Frontal cortex (tissue), 4 donors: ENCODE measurements at places on chromosomes 2 and 18.

GRCh38 chr2:74387346-74387745 is 7.2 kb upstream of the DCTN1 start:
- DNase-seq = no peak

DNA sequence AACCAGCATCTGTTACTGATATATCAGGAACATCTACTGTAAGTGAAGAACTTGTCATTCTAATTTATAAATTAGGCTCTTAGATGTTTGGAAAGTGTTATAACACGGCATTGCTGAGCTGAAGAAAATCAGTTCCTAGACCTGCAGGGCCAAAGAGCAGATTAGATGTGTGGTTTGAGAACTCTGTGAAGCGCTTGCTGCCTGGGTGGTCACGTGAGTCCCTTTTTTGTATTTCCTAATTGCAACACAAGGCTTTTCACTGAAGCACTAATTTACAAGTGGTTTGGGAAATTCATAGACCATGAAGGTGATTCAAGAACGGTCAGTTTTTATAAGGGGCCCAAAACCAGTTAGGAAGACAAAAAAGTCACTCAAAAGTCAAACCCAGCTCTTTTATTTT is 106.9 kb upstream of the SP3 start:
- DNase-seq = no peak

DNA sequence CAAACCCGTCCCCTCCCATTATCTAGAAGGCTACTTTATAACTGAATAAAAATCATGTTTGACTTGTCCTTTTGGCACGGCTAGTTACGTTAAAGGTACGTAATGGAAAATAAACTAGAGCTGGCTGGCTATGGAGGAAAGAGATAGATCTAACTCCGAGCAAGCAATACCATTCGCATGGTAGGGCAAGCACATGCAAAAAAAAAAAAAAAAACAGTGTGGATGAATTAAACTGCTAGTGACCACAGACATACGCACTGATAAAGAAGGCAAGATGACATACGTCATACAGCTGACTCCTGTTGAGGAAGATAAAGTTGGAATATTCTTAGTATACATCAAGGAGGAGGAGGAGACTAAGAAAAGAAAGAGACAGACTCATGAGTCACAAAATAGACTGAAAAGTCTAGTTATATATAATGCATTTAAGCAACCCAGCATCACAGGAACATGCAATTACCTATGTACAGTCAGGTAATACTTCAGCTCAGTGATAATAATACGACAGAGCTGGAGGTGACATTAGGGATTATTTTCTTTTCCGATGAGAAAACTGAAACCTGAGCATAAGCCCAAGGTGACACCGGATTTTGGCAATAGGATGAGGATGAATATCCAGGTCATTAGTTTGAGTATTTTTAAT is 37.9 kb upstream of the NARS1 start:
- DNase-seq = no peak

GRCh38 chr2:2657121-2657962 is 326.3 kb upstream of the MYT1L start:
- DNase-seq = no peak

GRCh38 chr18:50726960-50727589 is 92.7 kb downstream of the MRO start:
- DNase-seq = no peak

DNA sequence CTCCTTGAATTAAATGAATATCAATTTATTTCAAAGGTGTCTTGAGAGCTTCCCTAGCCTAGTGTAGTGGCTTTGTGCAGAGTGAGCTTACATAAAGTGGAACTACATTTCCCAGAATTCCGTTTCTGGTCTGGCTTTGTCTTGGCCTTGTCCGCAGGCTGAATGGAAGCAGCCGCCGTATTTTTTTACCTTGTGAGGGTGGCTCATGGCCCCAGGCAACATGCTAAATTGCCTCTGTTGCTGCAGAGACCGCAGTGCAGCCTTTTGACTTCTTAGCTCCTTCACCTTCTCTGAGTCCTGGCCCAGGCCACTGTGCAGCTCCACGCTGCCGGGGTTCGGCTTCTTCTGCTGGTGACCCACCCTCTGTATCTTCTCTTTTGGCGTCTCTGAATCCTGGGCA is 114.8 kb upstream of the SLC38A11 start:
- no peak for DNase-seq

GRCh38 chr2:36834731-36835524 is 131.4 kb downstream of the STRN start:
- DNase-seq = no peak

DNA sequence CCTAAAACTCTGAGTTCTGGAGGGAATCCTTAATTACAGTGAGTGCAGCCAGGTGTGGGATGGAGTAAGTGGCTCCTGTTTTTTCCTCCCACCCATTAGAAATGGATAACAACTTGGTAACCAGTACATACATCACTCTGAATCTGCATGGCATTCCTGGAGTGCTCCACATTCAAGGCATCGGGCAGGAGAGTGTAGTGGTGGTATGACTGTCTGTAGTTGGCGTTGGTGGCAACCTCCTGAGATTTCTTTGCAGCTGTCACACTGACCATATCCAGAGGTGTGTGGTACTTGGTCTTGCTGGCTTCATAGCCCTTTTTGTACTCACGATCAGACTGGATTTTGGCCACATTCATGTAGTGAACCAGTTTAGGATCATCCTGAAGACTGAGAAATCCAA is 68.3 kb downstream of the NEB start:
- DNase-seq = no peak

DNA sequence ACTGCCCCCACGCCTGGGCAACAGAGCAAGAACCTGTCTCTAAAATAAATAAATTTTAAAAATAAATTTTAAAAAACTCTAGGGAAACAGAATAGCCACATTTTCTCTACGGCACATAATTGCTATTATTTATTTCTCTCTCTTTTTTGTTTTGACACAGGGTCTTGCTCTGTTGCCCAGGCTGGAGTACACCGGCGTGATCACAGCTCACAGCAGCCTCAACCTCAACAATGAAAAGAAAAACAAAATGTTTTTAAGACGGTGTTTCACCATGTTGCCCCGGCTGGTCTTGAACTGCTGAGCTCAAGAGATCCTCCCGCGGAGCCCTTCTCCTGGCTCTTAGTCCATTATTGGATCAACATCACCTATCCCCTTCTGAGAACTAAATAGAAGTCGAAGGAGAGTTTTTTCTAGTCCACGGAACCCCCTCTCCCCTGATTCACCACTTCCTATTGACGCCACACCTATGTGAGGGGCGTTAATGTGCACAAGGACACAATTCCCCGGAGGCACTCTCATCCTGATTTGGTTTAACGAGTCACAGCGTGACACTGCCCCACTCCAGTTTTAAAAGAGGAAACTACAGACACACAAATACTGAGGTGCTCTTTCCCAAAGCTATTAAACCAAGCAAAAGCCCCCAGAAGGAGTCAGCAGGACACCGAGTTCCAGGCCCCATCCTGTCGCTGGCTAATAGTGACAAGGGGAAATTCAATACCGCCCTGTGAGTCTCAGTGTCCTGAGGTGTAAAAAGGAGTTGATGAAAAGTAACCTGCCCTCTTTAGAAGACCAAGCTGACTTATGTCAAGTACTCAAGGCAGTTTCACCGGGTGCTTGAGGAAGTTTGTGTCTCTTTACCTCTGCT is 1.1 kb downstream of the NPC1 start:
- no peak for DNase-seq

DNA sequence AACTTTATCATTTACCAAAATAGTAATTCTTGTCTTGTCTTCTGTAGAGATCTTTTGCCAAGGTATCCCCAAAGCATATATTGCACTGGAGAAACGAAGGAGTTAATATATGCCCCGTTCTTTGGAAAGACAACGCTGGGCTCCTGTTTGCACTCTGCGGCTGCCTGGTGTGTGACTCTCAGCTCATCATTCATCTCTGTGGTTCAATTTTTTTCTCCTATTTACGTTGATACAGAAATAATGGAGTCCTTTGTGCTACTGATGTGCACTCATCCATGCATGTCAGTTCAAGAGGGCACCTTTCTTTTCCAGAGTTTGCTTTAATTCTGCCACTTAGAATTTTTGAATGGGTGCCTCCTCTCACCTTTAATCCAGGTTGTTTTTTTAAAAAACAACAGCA is 655.5 kb downstream of the DCDC2C start:
- no peak for DNase-seq

DNA sequence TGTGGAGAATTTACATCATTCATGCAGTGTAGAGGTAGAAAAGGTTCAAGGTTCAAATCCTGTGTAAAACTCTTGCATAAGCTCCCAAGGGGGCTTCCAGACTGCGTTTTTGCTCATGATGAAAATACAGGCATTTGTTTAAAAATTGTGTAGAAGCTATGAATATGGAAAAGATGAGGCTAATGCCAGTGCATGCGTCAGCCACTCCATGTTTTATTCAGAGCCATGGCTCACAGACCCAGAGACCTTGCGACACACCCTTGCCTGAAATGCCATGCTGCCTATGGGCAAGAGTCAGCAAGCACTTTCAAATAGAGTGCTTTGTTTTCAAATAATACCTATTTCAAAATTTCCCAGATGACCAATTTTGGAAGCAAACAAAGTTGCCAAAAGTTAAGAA is 262.3 kb downstream of the TRIB2 start:
- DNase-seq = no peak

- DNase-seq = no peak
Observed at GRCh38 chr2:195709901-195710806, 53.1 kb downstream of the SLC39A10 start.

GRCh38 chr2:86107031-86107430 is 996 bp downstream of the PTCD3 start:
- DNase-seq = no peak

- DNase-seq = no peak
Observed at GRCh38 chr2:205836477-205837221, 154.3 kb downstream of the NRP2 start.

DNA sequence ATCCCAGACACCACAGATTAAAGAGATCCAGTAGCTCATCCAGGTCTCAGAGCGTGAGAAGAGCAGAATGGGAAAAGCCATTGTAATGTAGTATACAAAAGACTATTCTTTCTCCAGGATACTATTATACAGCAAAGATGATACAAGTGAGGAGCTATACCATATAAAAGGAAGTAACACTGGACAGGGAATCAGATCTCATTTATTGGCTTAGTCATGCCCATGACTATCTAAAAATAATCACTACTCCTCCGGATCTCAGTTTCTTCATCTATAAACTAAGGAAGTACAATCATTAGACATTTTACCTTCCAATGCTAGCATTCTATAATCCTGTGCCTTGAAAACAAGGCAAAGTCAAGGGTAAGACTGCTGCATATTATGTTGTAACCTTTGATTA is 19.4 kb downstream of the KRCC1 start:
- DNase-seq = no peak
